ENCODE measurements at places on chromosomes 16 and 17. TPM values are rescaled to one million over a fixed set of nuclear protein-coding genes. Genes with fewer than 3 reads are reported as not detected.

GRCh38 chr17:56926704-56927103 lies 12.9 kb upstream of the TRIM25 start:
- H3K4me3 ChIP-seq, result no peak overlapping the region
- no peak for DNase-seq
- no peak overlapping the region for H3K27ac ChIP-seq
- no peaks in the 10 kb centered on the region for H3K4me1 ChIP-seq
- no peaks in the 10 kb centered on the region for H3K36me3 ChIP-seq
- H3K27me3 ChIP-seq, result no peaks in the 10 kb centered on the region

DNA sequence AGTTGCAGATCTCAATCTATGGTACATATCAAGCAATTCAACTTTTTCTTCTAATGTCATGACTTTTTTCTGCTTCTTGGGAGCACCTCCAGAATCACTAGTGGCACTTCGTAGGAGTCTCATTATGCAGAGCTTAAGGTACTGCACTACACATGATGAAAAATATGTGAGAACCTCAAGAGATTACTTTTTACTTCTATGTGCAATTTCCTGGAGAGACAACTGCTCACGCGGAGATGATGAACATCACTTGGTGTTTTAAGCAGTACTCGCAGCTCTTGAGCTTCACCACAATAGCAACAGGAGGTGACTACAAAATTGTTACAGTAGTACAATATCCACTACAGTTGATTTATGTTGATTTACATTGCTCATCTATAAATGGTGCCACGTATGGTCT lies 79.7 kb downstream of the MRTFB start:
- no peaks in the 10 kb centered on the region for H3K36me3 ChIP-seq
- DNase-seq, result no peak
- no peaks in the 10 kb centered on the region for H3K27me3 ChIP-seq
- no peak overlapping the region for H3K27ac ChIP-seq

GRCh38 chr17:35568561-35568960 lies 7.9 kb upstream of the SLFN14 start:
- H3K36me3 ChIP-seq, result no peaks in the 10 kb centered on the region
- peaks cover 24% of the 10 kb centered on the region for H3K4me1 ChIP-seq
- H3K4me3 ChIP-seq, result peak overlapping the region; percentile 64
- peak overlapping the region; percentile 87 for H3K27ac ChIP-seq

DNA sequence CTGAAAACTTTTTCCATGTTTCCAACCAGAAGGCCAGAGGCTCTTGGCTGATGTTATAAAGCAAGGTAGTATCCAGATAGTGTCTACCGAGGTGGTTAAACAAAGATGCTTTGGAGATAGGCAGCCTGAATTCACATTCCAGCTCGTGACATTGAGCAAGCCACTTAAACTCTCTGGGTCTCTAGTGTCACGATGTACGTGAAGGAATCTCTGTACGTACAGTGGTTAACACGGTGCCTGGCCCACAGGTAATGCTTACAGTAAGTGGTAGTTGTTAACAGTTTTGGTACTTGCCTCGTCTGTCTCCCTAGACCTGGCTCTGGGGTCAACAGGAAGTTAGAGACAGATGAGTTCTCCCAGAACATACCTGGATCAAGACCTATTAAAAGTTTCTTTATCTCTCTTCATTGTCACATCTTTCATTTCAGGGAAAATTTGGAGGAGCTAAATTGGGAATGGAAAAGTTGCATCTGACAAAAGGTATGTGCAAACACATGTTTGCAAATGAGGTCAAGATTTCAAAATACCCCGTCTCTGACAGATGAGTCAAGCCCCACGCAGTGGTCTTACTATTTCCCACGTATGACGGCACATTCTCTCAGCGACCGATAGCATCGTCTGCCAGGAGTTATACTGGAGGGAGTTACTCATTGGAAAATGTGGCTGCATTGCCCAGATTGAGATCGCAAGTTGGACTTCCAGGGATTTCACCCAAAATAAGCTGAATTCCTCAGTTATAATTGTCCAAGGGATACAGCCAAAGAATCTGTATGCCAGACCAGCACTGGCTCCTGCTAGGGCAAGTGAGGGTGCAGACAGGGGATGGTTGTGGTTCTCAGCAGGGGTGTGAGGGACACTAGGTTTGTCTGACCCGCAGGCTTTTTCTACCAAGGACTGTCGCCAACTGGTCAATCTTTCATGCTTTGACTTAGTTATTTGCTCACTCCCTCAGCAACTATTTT lies 18.9 kb upstream of the MYH10 start:
- H3K4me1 ChIP-seq, result no peaks in the 10 kb centered on the region
- no peaks in the 10 kb centered on the region for H3K27me3 ChIP-seq
- H3K27ac ChIP-seq, result no peak overlapping the region
- no peaks in the 10 kb centered on the region for H3K36me3 ChIP-seq
- H3K4me3 ChIP-seq, result no peak overlapping the region

- no peaks in the 10 kb centered on the region for H3K4me1 ChIP-seq
- no peaks in the 10 kb centered on the region for H3K36me3 ChIP-seq
- H3K27ac ChIP-seq, result no peak overlapping the region
- no peak overlapping the region for H3K4me3 ChIP-seq
- H3K27me3 ChIP-seq, result no peaks in the 10 kb centered on the region
Measured at GRCh38 chr16:62585041-62585545, 548.9 kb upstream of the CDH8 start.

- peak overlapping the region; percentile 39 for H3K27ac ChIP-seq
- H3K36me3 ChIP-seq, result peaks cover 34% of the 10 kb centered on the region
- DNase-seq, result no peak
- no peak overlapping the region for H3K4me3 ChIP-seq
- peaks cover 46% of the 10 kb centered on the region for H3K4me1 ChIP-seq
Measured at GRCh38 chr16:1550069-1550468, 16.6 kb downstream of the TMEM204 start.

The TBC1D3 gene
- not detected for total RNA-seq

DNA sequence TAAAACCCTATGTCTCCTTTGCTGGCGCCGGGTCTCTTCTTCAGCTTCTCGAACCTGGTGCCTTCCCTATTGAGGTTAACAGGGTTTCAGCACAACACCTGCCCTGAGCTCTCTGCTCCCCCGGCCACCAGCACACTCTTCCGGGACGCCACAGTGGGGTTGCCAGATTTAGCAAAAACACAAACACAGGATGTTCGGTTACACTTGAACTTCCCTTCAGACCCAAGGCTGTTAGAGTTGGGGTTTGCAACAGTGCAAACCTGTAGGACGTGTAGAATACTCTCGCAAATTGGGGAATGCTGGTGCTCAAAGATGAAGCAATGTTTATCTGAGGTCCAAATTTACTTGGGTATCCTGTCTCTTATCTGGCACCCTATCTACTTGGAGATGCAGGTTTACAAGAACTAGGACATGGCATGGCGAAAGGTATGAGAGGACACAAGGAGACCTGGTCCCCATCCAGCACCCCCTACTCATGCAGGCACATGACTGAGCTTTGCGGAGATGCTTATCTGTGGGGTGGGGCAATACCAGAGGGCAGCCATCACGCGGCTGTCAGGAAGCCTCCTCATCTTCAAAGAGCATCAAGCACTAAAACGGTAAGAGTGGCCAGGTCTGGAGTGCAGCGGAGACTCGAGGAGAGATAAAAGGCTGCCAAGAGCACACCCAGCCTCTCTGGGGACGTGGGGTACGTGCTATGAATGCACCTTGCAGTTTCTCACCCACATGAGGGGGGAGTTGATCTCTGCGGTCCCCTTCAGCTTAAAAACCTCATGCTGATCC lies 52.8 kb downstream of the SDK2 start:
- no peak for DNase-seq
- H3K27me3 ChIP-seq, result no peaks in the 10 kb centered on the region
- no peak overlapping the region for H3K4me3 ChIP-seq
- no peaks in the 10 kb centered on the region for H3K4me1 ChIP-seq
- no peak overlapping the region for H3K27ac ChIP-seq
- no peaks in the 10 kb centered on the region for H3K36me3 ChIP-seq

The PLCD3 gene
- total RNA-seq, result 45.7 TPM

DNA sequence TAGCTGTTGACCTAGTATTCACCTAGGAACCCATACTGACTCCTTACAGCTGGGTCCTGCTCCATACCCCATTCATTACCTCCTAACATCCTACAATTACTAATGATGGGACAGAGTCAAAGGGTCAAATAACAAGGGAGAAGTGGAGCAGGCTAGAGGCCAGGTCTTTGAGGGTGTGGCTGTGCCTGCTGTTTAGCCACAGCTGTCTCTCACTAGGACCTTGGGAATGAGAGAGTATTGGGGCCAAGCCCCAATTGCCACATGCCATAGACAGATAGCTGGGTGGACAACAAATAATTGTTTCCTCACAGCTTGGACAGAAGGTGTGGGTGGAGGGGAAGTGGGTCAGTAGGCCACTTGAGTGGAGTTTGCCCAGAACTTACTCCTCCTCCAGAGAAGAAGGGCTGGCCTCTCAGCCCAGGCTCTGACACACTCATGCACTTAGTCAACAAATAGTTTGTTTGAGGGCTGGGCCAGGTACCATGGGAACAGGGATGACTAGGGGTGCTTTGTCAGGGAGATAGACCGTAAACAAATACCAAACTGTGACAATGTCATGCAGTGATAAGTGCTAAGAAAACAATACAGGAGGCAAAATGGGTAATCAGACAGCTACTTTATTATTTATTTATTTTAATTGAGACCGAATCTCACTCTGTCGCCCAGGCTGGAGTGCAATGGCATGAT lies 10.2 kb upstream of the CENPT start:
- no peaks in the 10 kb centered on the region for H3K36me3 ChIP-seq
- no peaks in the 10 kb centered on the region for H3K27me3 ChIP-seq
- H3K27ac ChIP-seq, result peak overlapping the region; percentile 73

GRCh38 chr17:28807925-28808634 lies 34.5 kb downstream of the FAM222B start:
- peaks cover 53% of the 10 kb centered on the region for H3K4me1 ChIP-seq
- no peak for DNase-seq
- no peaks in the 10 kb centered on the region for H3K36me3 ChIP-seq
- no peak overlapping the region for H3K4me3 ChIP-seq

DNA sequence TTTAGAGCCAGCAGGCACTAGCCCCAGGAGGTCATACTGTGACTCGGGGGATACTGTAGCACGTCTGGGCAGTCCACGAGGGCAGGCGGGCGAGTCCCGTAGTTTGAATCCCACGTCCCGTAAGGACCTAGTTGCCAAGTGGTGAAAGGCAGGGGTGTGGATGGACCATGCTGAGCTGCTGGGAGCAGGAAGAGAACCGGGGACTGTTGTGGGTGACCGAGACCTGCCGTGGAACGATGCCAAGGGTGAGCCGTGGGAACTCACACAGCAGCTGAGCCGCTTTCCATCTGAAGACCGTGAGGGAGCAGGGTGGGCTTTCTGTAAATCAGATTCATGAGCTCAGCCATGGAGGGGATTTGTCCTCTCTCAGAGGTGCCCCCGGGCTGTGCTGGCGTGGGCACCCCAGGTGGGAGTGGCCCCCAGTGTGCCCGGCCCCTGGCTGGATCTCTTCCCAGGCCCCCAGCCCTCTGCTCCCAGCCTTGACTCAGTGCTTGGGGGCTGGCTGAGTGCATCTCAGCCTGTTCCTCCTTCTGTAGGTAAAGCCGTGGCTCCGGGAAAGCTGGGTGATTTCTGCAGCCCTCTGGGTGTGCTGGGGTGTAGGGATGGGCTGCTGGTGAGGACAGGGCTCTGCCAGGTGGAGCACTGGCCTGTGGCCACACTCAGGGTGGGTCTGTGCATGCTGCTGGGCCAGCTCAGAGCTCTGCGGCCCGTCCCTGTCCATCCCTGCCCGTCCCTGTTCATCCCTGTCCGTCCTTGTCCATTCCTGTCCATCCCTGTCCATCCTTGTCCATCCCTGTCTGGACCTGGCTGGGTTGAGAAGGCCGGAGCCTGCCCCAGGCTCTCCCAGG lies 13.6 kb downstream of the ASPSCR1 start:
- DNase-seq, result no peak
- peak overlapping the region; percentile 52 for H3K27ac ChIP-seq
- H3K4me1 ChIP-seq, result peaks cover 21% of the 10 kb centered on the region

DNA sequence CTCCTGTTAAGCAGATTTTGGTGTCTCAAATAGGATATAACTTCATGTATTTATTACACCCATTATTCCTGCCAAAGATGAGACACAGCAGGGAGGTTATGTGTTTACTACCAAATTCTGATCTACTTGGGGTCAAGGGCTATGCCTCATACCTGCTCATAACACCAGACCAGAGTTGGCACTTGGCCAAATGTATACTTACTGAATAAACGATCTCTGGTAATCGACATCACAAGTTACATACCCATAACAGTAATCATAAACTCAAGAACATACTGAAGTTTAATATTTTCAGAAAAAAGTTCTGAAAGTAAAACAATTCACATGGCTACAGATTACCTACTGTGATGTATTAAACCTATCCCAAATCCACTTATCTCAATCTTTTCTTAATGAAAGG lies 2.9 kb downstream of the TMEM170A start:
- H3K36me3 ChIP-seq, result no peaks in the 10 kb centered on the region
- peaks cover 20% of the 10 kb centered on the region for H3K4me1 ChIP-seq
- no peaks in the 10 kb centered on the region for H3K27me3 ChIP-seq
- H3K4me3 ChIP-seq, result no peak overlapping the region

GRCh38 chr16:81350306-81350615 lies 35.5 kb downstream of the GAN start:
- no peaks in the 10 kb centered on the region for H3K27me3 ChIP-seq
- no peaks in the 10 kb centered on the region for H3K36me3 ChIP-seq
- no peak for DNase-seq

DNA sequence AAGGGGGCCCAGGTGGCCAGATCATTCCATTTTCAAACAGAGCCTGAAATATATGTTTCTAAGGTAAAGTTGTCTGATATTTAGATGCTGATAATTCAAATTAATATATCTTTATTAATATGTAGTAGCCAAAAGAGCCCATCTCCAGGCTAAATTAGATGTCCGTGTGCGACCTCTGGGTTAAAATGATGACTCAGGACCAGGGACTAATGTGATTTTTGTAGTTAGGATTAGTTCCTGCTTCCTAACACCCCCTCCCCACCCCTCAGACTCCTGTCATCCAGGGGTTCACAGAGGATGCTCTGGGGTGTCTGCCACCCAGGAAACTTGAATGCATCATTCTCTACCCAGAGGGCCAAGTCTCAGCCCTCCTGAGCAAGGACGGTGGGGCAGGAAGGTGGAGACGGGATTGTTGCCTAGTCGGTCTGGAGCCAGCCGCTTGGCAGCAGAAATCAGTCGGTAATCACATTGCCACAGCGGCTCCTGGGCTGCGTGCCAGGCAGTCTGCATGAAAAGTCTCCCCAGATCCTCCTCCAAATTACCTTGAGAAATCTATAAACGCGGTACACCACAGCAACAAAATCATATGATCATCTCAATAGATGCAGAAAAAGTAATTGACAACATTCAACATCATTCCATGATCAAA lies 29.8 kb downstream of the CNGB1 start:
- H3K36me3 ChIP-seq, result no peaks in the 10 kb centered on the region
- peaks cover 8% of the 10 kb centered on the region for H3K4me1 ChIP-seq
- DNase-seq, result no peak
- H3K27me3 ChIP-seq, result peaks cover 10% of the 10 kb centered on the region
- no peak overlapping the region for H3K4me3 ChIP-seq
- no peak overlapping the region for H3K27ac ChIP-seq

DNA sequence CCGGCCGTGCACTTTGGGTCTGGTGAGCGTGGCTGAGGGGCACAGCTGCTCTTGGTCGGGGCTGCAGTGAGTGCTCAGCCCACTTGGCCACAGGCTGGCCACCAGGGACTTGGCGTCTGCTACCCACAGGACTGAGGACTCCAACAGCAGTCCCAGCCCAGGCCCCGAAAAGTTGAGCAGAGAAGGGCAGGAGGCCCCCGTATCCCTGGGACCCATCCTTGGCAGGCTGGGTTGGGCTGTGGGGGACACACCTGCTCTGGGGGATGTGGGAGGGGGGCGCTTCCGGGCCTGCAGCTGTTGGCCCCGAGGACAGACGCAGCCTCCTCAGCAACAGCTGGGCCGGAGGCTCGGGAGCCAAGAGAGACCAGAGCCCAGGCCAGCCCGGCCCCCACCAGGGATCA lies 19.4 kb upstream of the SSTR5 start:
- H3K4me1 ChIP-seq, result peaks cover 5% of the 10 kb centered on the region
- no peak for DNase-seq
- H3K36me3 ChIP-seq, result no peaks in the 10 kb centered on the region
- H3K4me3 ChIP-seq, result no peak overlapping the region
- H3K27ac ChIP-seq, result no peak overlapping the region
- peaks cover 65% of the 10 kb centered on the region for H3K27me3 ChIP-seq

The CCL2 gene
- total RNA-seq, result 862 TPM

The ATP2A3 gene
- total RNA-seq, result 5.6 TPM
